Stimulated activated CD8-positive, alpha-beta memory T cell treated with anti-CD3 and anti-CD28 coated beads, Interleukin-7, amount 100 ng/mL, for 4 hours (primary cell): ENCODE measurements at places on chromosomes 5 and 9.
A peak's percentile ranks its signal among the peaks of the same experiment; 100 is the strongest.

GRCh38 chr5:42745426-42745825, 11.2 kb upstream of the CCDC152 start:
- no peak for DNase-seq

DNA sequence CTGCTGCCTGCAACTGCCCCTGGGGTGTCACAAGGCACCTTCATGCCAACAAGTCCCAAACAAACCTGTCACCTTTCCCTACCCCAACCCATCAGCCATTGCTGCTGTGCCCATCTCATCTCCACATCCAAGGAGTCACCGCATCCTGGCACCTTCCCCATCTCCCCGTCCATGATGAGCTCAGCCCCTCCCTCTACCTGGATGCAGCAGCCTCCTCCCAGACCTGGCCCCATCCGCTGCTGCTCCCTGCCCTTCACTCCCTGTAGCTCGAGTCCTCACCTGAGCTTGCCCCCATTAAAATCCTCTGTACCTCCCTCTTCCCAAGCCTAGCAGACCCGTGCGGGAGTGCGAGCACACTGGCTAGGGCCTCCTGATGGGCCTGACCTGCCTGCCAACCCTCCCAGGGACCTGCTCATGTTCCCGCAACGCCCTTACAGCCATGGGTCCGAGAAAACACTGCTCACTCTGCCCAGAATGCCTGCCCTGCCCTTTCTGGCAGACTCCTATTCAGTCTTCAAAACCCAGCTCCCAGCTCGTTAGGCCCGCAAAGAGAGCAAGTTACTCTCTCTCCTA, 110.6 kb downstream of the ADAMTS2 start:
- DNase-seq, result no peak

- DNase-seq, result no peak
Measured at GRCh38 chr5:96880444-96881164, 4.3 kb downstream of the ERAP2 start.

- no peak for DNase-seq
Measured at GRCh38 chr9:123218831-123219230, 49.6 kb downstream of the STRBP start.

DNA sequence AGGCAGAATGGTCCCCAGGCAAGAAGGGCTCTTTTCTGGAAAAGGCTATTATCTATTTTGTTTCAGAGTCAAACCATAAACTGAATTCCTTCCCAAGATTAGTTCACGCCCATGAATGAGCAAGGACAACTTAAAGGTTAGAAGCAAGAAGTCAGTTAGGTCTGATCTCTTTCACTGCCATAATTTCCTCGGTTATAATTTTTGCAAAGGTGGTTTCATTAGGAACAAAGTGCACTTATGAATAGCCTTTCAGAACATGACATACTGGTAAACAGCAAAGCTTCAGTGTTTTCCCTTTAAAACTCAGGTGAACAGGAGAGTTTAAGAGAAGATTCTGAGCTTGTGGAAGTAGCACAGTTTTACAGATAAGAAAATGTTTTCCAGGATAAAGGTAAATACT, 177.9 kb downstream of the GDNF start:
- DNase-seq, result no peak

DNA sequence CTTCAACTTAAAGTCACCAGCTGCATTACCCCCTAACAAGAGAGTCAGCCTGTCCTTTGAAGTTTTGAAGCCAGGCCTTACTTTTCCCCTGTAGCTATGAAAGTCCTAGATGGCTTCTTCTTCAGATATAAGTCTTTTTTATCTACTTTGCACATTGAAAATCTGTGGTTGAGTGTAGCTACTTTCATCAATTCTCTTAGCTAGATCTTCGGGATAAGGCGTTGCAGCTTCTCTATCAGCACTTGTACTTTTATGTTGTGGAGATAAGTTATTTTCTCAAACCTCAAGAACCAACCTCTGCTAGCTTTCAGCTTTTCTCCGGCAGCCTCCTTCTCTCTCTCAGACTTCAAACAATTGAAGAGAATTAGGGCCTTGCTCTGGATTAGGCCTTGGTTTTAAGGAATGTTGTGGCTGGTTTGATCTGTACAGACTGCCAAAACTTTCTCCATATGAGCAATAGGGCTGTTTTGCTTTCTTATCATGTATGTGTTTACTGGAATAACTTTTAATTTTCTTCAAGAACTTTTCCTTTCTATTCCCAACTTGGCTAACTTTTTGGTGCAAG, 21.6 kb downstream of the CATSPER3 start:
- no peak for DNase-seq

DNA sequence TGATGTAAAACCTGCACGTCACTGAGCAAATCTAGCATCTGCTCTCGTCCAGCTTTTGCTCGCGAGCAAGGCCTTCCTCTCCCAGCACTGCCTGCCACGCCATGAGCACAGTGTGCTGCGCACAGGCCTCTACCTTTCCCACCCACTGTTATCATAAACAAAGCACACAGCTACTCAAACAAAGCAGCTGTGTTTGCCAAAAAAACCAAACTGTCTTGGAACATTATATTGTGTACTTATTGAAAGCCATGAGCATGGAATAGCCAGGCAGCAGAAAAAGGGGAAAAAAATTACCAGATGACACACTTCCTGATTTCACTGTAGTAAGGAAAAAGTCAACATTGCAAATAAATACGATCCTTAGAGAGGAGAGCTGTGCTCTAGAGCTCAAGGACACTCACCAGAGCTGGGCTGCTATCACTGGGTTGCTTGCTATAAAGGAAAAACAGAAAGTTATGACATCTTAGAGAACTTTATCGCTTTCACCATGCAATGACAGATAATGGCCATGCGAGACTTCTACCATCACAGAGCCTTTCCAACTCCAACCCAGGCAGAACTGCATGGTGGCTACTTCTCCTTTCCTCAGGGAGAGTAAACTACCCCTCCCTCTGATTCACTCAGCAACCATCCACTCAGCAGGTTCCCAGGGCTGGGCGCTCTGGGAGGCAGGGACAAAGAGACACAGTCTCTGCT, 69.6 kb downstream of the EPB41L4B start:
- DNase-seq, result no peak

- DNase-seq, result peak; percentile 9
Measured at GRCh38 chr5:142716963-142717362, 31.1 kb upstream of the FGF1 start.

DNA sequence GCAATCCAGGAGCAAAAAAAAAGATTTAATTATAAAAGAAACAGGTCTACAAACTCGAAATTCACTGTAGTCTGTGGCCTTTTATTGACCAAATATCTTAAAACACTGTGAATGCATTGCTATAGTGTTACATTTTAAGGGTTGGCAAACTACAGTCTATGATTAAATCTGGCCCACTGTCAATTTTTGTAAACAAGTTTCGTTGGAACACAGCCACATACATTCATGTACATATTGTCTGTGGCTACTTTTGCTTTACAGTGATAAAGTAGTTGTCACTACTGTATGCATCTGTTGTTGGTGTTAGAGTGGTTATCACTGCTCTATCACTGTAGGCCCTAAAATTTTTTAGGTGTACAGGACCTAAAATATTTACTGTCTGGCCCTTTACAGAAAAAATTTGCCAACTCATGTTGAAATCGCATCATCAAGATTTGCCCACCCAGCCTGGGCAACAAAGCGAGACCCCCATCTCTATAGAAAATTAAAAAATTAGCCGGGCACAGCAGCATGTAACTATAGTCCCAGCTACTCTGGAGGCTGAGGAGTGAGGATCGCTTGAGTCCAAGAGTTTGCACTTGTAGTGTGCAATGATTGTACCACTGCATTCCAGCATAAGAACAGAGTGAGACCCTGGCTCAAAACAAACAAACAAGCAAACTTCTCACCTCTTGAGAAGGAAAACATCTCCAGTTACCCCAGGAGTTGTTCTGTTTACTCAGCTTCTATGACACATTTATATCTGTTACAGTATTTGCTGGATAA, 89.0 kb downstream of the ERBIN start:
- DNase-seq, result no peak

GRCh38 chr5:66628561-66628960, 32.4 kb downstream of the MAST4 start:
- DNase-seq, result no peak

DNA sequence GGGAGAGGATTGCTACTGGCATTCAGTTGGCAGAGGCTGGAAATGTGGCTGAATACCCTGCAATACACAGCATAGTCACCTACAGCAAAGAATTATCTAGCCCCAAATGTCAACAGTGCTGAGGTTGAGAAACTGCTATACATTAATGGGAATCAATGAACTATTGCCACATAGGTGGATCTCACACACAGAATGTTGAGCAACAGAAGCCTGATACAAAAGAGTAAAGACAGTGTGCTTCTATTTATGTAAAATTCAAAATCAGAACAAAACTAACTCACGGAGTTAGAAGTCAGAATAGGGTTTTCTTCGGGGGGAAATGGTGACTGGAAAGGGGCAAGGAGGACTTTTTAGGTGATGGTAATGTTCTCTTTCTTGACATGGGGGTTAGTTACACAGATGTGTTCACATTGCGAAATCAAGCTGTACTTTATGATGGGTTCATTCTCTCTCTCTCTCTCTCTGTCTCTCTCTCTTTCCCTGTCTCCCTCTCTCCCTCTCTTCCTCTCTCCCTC, 45.7 kb upstream of the PANK3 start:
- no peak for DNase-seq

DNA sequence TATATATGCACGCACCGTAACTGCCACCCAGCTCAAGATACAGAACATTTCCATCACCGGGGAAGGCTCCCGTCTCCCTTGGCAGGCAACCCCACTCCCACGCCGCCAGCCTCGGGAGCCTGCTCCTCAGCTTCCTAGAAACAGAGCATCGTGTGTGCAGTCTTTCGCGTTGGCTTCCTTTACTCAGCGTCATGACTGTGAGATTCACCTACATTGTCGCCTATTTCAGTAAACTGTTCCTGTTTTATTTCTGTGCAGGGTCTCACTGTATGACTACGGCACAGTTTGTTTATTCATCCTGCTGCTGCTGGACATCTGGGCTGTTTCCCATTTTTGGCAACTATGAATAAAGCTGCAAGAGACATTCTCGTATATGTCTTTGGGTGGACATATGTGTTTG, 90.7 kb downstream of the STK10 start:
- no peak for DNase-seq

DNA sequence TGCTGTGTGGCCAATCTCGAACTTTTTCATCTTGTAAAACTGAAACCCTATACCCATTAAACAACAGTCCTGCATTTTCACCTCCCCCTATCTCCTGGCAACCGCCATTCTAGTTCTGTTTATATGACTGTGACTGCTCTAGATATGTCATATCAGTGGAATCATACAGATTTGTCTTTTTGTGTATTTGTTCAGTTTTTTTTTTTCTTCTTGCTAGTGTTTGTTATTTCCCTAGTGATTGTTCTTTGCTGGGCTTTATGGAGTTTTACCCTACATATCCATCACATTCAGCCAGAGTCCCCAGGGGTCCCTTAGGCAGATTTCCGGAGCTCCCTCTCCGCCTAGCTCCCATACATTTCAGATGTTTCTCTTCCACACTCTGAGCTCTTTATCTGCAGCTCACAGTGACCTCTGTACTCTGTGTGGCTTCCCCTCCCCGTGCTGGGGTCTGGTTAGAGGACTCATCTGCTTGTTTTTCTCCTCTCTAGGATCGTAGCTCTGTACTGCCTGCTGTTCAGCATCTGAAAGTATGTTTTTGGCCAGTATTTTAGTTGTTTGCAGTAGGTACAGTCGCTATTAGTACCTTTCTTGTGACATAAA, 25.1 kb upstream of the CARTPT start:
- DNase-seq, result no peak

GRCh38 chr5:132669966-132670882, 3.6 kb upstream of the IL4 start:
- DNase-seq, result no peak

DNA sequence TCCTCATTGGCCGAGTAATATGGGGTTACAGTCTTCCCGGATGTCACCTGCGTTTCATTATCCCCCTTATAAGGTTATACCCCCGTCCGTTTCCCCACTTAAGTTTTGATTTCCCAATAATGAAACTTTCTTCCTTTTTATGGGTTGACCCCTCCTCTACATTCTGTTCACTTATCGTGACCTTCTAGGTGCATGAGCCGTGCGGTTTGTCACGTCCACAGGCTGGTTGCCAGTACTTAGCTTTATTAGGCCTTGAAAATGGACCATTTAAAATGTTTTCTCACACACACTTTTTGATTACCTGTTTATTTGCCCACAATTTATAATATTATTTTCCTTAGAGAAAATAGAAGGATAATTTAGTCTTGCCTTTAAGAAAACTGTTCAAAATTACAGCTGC, 111.5 kb downstream of the FAM174A start:
- no peak for DNase-seq

- no peak for DNase-seq
Measured at GRCh38 chr5:154409230-154409840, 36.5 kb upstream of the SAP30L start.

DNA sequence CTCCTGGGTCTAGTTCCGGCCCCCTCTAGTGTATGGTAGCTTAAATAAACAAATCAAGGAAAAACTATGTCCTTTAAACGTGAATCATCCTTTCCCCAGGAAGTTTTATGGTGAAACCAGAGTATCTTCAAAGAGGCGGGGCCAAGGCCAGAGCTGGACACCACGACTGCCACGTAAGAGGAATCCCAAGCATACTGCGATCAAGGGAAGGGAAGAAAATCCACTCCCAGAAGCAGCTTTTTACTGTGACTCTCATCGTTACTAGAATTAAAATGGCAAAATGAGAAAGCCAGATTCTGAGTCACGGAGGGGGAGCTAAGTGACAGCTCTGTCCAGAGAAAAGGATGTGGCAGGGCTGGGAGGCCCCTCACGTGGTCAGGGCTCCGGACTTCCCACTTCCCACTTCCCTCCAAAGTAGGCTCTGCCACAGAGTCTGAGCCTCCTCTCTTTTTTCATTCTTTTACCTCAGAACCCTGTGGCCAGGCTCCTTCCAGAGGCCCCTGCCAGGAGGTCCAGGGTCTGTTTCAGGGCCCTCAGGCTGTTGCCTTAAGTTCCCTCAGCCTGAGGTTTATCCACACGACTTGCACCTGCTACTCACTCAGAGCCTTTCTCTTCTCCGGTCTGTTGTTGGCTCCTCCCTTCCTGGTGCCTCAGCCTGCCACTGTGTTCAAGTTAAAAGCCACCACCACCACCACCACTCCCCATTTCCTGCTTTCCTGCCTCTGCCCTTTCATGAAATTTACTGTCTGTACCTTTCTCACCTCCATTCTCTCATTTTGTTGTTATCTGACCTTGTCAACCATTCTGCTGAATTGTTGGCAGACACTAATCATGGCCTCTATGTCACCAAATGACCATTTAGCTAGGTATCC, 1.4 kb upstream of the GLRX start:
- no peak for DNase-seq

GRCh38 chr5:97919719-97920118, 736.7 kb upstream of the RIOK2 start:
- no peak for DNase-seq

DNA sequence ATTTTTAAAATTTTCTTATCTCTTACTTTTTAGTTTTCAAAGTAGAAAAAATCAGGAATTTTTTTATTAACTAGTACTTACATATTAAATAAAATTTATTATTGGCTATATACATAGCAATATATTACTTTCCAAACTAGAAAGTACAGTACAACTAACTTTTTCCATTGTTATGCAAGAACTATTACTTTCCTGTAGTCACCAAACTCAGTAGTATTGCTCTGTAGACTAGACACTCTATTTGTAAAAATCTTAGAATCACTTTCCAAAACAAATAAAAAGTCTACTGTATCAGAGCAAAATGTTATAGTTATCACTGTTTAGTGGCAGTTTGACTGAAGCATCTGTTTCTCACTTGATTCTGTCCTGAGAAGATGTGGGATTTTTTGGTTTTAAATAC, 55.3 kb upstream of the MACIR start:
- no peak for DNase-seq
